Stimulated activated CD8-positive, alpha-beta memory T cell treated with anti-CD3 and anti-CD28 coated beads, Interleukin-4, amount 100 ng/mL, for 4 hours (primary cell): ENCODE measurements at places on chromosomes 11 and 22.

DNA sequence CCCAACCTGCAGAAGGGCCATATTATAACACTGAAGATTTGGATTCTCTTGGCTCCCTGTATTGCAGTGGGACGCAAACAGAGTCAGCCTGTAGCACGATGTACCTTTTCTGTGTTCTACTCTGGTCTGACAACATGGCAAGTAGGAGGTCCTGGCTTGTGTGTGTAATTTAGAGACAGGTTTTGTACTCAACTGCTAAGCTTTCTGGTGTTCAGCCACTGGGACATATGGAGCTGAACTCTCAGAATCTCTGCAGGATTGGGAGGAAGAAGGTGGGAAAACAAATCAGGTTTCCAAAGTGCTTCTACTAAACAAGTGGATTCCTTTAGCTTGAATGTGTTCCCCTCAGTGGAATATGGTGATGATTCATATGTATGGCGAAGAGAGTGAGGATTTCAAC, 192.5 kb upstream of the MTMR2 start:
- DNase-seq: no peak

DNA sequence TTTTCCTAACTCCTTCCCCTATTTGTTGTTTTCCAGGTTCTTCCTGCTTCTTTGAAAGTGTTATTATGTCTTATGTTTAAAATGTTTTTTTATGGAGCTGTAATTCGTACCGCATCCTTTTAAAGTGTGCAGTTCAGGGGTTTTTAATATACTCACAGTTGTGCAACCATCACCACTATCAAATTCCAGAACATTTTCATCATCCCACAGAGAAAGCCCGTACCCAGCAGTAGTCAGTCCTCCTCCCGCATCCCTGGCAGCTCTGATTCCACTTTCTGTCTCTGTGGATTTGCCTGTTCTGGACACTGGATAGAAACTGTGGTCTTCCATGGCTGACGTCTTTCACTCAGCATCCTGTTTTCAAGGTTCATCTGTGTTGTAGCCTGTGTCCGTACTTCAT, 73.7 kb downstream of the JAM3 start:
- no peak for DNase-seq

DNA sequence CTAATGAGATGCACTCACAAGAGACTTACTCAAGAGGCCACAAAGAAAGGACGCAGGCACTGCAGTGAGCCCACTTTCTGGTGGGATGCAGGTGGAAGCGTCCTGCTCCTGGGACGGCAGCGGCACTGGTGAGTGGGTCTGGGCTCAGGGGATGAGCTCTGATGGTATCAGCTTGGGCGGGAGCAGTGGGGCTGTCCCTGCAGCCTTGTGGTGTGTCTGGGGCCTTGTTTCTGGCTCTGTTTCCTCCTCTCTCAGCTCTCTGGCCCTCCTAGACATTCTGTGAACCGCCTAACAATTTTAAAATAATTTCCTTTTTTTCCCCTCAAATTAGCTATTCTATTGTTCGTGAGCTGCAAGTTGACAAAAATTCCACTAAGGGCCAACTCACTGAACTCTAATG, 8.8 kb upstream of the ST14 start:
- DNase-seq: no peak

GRCh38 chr11:79369055-79369454, 71.8 kb downstream of the TENM4 start:
- DNase-seq: no peak

GRCh38 chr11:108663154-108663877, 1.6 kb upstream of the DDX10 start:
- DNase-seq: no peak

DNA sequence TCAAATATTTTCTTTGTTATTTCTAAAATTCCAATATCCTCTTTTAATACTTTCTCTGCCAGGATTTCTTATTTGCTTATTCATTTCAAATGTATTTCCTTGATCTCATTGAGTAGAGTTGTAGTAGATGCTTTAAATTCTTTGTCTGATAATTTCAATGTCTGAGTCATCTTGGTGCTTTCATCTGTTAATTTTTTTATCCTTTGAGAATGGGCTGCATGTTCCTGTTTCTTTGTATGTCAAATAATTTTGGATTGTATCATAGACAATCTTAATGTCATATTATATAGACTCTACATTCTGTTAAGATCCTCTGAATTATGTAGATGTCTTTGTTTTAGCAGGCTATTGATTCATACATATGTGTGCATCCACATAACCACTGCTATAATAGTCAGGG, 57.5 kb downstream of the MYEOV start:
- DNase-seq: no peak

DNA sequence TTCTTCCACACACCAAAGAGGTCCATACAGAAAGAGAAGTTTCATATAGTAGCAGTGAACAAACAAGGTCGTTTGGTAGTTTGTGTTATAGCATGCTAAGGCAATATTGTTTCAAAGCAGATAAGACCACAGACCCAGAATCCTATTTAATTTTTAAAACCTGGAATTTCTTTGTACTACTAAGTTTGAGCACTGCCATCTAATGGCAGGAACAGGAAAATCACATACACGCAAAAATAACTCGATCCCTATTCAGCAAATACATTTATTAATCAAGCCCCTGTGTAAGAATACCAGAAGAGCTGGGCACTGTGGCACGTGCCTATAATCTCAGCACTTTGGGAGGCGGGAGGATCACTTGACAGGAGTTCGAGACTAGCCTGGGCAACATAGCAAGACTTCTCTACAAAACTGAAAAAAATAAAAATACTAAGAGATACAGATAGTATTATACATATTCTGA, 2.9 kb upstream of the BTBD10 start:
- no peak for DNase-seq

- peak; percentile 12 for DNase-seq
Observed at GRCh38 chr22:31248138-31248745, 36.1 kb downstream of the LIMK2 start.
